ENCODE measurements at places on chromosomes 11 and 22.

DNA sequence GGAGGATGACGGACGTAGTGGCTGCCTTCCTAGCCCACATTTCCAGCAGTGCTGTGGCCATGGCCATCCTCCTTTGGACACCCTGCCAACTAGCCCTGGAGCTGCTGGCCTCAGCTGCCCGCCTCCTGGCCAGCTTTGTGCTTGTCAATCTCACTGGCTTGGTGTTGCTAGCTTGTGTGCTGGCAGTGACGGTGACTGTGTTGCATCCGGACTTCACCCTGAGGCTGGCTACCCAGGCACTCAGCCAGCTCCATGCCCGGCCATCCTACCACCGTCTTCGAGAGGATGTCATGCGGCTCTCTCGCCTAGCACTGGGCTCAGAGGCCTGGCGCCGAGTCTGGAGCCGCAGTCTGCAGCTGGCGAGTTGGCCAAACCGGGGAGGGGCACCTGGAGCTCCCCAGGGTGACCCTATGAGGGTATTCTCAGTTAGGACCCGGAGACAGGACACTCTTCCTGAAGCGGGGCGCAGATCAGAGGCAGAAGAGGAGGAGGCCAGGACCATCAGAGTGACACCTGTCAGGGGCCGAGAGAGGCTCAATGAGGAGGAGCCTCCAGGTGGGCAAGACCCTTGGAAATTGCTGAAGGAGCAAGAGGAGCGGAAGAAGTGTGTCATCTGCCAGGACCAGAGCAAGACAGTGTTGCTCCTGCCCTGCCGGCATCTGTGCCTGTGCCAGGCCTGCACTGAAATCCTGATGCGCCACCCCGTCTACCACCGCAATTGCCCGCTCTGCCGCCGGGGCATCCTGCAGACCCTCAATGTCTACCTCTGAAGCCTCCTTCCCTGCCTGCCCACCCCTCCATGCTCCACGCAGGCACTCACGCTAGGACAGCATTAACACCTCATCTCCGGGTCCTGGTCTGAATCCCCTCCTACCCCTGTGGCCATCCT lies 1.6 kb downstream of the RNF26 start:
- no peak for DNase-seq

DNA sequence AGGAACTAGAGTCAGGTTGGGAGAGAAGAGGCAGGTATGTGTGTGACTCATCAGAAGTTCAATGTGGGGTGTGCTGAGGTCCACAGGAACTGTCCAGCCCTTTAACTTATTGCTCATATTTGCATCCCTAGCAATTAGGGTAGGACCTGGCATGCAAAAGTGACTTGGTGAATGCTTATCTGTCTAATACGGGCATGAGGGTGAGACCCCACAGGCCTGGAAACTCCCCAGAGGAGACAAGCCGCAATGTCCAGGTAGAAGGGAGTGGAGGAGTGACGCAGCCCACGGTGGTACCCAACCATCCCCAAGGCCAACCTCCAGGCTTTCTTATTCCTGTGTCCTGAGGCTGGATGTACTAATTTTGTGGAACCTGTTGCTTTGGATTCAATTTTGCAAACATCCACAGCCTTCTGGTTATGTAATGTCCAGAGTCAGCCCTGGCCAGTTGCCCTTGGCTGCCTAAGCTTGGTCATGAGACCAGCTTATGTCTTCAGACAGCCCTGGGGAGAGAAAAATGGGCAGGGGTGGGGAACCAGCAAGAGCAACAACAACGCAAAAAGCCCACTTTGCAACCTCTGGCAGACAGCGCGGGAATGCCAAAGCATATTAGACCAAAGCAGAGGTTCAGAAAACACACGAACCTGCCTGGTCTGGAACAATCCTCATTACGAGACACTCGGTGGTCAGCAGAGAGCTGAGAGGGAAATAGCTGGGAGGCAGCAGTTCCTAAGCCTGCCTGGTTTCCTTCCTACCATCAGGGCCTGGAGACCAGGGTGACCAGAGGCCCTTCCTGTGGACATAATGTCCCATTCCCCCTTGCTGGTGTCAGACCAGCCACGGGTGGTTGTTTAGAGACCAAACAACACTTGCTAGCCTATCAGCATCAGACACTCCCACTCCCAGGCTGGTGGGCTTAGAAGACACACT lies 49.3 kb downstream of the TIMP3 start:
- no peak for DNase-seq

GRCh38 chr11:74749127-74749964 lies 697 bp downstream of the RNF169 start:
- peak; percentile 65 for DNase-seq

- no peak for DNase-seq
Measured at GRCh38 chr11:130826572-130826971, 89.7 kb downstream of the SNX19 start.

GRCh38 chr11:73087730-73088129 lies 54.4 kb downstream of the FCHSD2 start:
- no peak for DNase-seq
